ENCODE measurements at places on chromosomes 2 and 18.
A peak's percentile ranks its signal among the peaks of the same experiment; 100 is the strongest.

DNA sequence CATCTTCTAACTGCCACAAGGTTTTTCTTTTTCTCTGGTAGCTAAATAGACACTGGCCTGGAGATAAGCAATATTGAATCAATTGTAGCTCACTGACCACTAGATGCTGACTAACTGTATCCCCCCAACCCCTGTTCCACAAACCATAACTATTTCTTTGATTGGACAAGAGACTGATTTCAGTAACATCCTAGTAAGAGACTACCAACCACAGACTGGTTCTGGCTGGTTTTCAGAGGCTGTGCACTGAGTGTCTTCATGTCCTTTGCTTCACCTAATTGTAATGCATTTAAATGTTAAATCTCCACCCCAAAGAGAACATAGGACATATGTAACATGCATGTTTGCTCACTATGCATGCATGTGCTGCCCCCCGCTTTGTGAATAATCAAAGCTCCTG is 3.2 kb upstream of the AAK1 start:
- no peak for DNase-seq

GRCh38 chr2:133641497-133641896 is 73.2 kb upstream of the NCKAP5 start:
- DNase-seq = no peak

DNA sequence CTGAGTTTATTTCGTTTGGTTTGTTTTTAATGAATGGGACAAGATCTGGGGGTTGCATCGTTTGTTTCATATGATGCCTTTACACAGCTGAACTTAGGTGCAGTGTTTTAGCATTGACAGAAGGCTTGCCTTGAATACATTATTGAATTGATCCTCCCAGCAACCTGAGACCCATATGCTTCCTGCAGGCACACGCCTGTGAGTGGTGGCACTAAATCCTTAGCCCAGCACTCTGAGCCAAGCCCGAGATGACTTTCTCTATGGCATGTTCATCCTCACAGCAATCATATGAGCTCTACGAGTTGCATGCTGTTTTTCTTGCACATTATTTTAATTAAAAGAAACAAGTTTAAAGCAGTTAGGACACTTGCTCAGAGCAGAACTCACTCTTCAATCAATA is 47.8 kb upstream of the AGAP1 start:
- no peak for DNase-seq

DNA sequence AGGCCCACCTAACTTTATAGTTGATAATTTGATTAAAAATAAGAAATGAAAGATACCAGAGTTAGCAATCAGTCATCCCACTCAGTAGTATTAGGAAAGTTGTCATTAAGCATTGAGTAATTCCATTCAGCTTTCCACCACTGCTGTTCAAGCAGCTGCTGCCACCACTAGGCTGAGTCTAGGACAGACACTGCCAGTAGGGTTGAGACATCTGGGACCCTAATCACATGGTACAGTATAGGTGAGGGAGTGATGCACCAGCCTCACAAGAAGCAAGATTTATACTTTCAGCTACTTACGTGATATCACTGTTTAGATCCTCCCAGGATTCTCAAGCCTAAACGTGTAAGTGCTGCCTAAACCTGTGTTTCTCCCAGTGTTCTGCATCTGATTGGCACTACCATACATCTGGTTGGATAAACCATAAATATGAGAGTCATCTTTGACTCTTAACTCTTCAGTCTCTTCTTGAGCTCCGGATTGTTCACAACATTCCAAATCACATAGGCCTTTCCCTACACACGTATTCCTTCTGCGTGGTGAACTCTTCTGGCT is 3.2 kb downstream of the UBXN4 start:
- peak; percentile 60 for DNase-seq

DNA sequence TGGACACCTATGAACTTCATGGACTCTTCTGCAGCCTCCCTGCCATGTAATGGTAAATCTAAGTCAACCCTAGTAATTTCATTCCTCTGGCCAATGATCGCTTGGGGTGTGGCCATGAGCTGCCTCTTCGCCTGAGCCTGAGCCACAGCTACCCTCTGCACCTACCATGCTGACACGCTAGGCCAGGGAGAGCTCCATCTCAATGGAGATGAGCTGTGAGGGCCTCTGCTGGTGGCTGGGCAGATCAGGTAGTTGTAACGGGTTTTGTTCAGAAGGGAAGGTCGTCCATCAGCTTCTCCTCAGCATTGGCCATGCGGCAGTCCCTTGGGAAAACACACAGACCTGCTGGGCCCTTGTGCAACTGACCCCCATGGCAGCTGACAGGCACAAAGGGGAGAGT is 24.4 kb downstream of the MPHOSPH10 start:
- no peak for DNase-seq

DNA sequence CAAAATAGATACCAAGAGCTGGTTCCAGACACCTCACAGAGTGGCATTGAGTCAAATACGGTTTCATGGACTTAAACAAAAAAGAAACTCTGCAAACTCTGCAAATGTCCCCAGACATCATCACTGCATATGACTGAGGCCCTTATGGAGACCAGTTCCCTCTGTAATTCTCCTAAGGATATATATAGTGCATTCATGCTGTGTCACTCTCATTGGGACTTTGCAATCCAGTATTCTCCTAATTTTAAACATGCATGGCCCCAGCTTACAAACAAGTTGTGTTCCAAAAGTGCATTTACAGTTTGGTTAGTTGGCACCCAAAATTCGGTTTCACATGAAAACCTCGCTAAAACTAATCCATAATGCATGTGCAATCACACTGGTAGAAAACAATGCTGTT is 18.6 kb upstream of the INO80C start:
- DNase-seq = no peak

- no peak for DNase-seq
Observed at GRCh38 chr2:222753251-222753824, 81.9 kb downstream of the MOGAT1 start.

GRCh38 chr2:117086174-117086942 is 728.1 kb upstream of the DDX18 start:
- DNase-seq = no peak

GRCh38 chr2:191970867-191971266 is 124.0 kb upstream of the CAVIN2 start:
- DNase-seq = no peak

DNA sequence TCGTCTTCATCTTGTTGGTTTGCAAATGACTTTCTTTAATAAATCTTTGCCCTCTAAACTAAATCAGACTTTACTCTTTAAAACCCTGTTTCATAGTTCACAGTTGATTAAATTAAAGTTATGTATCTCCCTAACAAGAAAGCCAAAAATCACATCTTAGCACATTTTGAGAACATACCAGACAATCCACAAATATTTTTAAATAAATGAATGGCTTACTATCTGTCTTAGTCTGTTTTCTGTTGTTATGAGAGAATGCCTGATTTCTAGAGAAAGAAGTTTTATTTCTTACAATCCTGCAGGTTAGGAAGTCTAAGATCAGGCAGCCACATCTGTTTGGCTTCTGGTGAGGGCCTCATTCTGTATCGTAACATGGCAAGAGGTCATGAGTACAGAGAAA is 1090.2 kb upstream of the PIK3C3 start:
- no peak for DNase-seq

DNA sequence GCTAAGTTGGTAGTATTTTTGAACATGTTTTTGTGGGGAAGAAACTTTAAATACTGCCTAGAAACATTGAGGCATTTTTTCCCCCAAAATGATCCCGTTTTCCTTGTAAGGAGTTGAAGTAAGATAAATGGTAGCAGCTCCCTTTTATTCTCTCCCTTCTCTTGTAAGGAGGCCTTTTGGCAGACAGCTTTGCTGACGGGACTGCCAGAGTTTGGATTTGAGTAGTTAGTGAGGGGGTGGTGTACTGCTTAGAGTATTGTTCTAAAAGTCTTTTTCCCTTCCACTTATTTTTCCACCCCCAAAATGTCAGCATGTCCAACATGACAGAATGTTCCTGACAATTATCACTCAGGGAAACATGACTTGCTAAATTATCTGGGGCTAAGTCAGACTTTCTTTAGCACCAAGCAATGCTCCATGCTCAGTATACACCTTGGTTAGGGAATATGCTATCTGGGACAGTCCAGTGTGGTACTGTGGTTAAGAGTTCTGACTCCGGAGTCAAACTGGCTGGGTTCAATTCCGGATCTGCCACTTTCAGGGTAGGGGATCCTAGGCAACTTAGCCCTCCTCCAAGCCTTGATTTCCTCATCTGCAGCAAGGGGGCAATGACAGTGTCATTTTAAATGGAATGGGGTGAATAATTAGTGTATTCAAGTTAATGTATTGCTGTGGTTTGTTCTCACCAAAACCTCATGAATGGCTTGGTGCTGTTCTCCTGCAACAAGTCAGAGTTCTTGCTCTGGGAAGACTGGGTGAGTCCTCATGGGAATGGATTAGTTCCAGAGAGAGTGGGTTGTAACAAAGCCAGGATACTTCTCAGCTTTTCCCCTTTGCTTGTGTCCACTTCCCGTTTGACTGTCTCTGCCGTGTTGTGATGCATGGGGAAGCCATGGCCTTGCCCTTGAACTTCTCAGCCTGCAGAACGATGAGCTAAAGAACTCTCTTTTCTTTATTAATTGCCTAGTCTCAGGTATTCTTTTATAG is 116.2 kb downstream of the TANC1 start:
- DNase-seq = no peak

DNA sequence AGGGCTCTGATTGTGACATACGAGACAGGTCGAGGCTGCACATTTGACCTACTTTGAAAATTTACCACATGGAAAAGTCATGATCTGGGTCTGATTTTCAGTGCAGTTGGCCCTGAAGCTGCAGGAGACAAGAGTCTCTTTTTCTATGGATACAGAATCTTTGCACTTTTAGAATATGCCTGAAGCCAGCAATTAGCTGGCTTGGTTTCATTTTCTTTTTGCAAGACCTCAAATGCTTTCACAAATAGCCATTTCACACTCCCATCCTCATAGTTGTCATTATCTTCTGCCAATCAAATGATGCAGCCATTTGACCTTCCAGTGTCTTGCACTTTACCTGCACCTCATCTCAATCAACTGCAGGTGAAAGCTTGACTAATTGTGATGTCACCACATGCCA is 59.0 kb downstream of the GPR39 start:
- no peak for DNase-seq

DNA sequence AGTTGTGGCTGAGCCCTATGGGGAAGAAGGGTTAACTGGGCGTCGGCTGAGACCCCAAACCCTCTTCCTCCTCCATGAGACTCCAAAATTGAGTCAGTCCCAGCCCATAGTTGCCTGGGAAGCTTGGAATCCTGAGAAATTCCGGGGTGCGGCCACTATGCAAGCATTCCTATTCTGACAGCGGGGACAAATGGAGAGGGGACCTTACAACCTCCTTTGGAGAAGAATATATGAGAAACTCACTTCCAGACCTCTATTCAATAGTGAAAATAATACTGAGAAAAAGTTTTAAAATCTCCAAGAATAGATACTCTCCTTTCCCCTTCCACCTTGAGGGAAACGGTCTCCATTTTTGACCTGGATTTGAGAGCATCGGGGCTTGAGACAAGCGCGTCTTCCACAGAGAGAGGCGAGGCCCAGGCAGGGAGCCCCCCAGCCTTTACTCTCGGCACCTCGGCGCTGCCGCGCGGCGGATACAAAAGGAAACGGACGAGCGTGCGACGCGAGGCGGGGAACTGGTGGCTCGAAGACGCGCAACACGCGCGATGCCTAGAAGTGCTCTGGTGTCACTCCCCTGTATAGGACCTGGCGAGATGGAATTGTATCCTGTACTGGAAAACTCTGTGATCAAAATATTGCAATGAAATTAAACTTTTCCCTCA is 11.1 kb downstream of the NR4A2 start:
- DNase-seq = no peak

DNA sequence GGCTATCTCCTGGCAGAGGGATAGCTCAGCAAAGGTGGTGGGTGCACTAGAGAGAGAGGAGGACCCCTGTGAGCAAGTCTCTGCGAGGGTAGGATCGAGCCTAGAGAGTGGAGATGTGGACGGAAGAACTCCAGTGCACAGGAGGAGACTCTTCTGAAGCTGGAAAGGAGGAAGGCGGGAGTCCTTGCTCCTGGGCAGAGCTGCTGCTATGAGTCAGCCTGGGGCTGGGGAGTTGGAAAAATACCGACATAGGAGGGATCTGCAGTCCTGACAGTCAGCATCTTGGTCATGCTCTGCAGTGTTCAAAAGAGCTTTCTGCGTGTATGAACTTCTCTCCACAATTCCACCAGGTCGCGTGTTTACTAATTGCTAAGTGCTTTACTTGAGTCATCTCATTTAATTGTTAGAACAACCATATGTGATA is 233.8 kb downstream of the LDLRAD4 start:
- DNase-seq = no peak

DNA sequence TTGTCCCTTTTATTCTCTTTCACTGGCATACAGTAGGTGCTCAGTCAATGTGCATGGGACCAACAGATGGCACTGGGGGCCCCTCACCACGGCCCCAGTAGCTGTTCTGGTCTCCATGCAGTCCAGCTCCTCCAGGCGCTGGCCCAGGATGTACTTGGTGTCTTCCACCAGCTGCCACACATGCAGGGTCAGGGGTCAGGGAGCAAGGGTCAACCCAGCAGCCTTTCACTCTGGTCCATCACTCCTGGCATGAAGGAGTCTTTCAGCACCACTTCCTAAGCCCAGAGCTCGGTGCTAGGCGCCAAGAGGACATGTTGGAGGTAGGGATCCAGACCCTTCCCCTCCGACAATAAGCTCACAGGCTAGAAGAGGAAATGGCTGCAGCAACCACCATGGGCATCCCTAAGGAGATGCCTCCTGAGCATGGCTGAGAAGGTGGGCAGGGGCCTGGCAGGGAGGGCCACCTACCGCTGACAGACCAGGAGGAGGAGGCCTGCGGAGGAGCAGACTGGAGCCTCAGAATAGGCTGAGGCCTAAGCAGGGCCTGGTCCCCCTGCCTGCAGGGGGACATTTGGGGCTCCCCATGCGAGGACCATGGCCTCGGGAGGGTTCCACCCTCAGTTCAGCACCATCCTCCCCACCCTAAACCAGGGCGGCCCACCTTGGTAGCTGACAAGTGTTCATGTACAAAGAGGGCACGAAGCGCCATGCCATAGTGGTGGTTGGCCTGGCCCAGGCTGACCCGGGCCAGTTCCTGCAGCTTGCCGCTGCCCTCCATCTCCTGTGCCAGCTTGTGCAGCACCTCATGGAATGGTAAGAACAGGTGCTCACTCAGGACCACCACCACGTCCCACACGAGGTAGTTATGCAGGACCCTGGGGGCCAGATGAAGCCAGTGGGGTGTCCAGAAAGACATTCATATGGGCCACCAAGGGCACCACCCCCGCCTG is 10.2 kb downstream of the ALPG start:
- DNase-seq = no peak

DNA sequence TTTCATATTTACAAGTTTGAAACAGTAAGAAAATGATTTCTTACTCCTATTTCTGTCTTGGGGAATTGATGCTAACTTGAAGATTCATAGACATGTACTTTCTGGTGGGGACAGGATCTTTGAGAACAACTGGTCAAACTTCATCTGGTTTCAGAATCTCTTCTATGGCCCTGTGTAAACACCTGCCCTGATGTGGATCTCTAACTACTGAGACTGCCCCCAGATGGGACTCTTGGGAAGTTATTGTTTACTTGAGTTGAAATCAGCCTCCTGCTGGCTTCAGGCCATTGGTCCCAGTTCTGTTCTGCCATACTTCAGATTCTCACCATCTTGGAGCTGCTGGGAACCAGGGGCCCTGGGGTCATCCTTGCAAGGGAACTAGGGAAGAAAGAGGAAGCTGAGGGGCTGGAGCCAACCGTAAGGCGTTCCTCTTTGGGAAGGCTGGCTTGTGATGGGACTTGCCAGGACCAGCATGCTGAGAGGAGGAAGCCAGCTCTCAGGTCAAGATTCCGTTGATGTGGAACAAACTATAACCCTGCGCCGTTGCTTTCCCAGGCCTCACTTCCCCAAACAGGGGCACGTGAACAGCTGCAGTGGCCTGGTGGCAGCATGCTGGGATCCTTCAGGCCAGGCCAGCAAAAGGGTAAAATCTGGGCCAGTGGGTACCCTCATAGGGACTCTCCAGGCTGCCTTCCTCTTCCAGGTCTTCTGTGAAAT is 135.5 kb upstream of the CXCR4 start:
- DNase-seq = no peak
